ENCODE measurements at places on chromosomes 7 and 10.

- no peak for DNase-seq
Observed at GRCh38 chr10:71685554-71686232, 33.9 kb downstream of the C10orf105 start.

DNA sequence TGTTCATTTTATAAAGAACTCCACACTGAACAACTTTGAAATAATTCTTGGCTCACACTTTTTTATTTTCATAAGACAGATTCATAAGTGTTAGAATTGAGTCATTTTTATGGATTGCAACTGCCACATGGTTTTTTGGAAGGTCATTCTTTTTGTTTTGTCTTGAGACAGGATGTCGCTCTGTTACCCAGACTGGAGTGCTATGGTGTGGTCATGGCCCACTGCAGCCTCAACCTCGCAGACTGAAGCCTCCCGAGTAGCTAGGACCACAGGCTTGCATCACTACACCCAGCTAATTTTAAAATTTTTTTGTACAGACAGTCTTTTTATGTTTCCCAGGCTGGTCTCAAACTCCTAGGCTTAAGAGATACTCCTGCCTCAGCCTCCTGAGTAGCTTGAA is 20.3 kb downstream of the BMS1 start:
- no peak for DNase-seq

DNA sequence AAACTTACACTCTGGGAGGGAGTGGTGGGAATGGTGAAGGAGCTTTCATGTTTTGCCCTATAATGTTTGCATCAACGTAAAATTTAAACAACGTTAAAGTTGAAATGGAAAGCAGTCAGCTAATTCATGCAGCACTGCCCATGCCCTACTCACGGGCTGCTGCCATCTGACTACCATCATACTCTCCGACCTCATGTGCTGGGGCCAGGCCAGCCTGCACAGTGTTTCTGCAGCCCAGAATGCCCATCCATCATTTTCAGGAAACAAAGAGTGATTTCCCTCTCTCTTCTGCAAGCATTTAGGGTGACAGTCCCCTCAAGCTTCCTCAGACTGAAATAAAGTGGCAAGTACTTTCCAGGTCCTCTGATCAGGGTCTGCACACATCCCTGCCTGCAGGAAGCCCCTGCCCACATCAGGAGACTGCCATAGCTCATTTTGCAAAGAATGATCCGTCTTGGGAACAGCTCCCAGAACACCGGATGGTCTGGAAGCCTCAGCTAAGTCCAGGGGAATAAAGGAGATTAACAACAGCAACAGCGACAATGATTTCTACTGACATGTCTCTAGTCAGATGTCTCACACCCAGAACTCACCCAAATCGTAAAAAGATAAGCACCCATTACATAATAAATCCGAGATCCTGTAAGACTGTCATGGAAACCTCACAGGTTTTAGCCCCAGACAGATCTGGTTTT is 40.3 kb downstream of the ARHGAP22 start:
- no peak for DNase-seq

DNA sequence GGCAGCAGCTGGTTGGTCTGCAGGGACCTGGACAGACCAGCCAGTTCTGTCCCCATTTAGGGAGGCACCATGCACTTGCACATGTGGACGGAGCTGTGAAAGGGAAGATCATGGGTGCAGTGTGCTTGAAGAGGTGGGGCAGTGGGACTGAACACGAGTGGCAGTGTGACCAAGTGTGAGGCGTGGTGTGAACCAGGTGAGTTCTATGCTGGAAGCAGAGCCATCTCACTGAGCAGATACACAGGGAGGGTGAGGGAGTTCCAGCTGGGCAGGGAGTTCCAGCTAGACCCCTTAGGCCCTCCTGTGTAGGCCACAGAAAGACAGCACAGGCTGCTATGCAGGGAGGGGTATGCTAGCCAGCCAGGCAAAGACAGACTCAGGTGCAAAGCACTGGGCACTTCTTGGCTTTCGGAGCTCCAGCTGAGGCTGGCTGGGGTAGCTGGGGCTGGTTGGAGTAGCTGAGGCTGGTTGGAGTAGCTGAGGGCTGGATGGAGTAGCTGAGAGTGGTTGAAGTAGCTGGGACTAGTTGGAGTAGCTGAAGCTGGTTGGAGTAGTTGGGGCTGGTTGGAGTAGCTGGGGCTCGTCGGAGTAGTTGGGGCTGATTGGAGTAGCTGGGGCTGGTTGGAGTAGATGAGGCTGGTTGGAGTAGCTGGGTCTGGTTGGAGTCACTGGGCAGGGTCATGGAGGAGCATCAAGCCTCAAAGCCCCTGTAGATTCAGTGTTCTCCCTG is 90.9 kb downstream of the HIP1 start:
- no peak for DNase-seq

DNA sequence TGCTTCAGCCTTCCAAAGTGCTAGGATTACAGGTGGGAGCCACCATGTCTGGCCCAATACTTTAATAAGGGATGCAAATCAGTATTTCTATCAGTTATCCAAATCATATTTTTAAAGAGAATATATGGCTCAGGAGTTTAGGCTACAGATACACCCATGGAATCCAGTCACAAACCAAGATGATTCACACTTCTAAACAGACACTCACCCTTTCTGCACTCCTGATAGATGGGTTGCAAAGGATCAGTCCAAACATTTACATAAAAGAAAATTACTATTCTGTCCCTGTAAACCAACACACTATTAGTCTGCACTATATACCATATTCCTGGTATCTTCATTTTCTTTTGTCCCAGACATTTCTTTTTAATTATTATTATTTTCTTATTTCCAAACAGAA is 2.2 kb downstream of the MORN4 start:
- DNase-seq, result no peak

DNA sequence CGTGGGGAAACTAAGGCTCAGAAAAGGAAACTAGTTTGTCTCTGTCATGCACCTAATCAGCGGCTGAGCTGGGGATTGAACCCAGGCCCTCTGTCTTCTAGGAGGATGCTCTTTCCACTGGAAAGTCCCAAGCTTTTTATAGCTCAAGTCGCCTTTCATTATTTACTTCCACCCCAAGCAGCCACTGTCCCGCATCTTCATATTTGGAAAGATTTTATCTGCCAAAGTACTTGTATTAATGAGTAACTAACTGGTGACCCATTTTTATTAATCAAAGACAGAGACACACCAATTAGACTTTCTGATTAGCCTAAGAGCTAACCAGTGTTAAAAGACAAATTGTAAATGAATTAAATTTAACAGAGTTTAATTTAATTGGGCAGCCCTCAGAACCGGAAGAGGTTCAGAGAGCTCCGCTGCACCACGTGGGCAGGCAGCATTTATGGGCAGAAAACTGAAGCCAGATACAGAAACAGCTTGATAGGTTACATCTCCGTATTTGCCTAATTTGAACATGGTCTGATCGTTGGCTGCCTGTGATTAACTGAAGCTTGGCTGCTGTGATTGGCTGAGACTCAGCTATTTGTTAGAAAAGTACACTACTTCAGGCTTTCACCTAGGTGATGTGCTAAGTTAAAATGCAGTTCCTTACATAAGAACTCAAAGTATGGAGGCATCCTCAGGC is 78.5 kb upstream of the PDCD4 start:
- no peak for DNase-seq

DNA sequence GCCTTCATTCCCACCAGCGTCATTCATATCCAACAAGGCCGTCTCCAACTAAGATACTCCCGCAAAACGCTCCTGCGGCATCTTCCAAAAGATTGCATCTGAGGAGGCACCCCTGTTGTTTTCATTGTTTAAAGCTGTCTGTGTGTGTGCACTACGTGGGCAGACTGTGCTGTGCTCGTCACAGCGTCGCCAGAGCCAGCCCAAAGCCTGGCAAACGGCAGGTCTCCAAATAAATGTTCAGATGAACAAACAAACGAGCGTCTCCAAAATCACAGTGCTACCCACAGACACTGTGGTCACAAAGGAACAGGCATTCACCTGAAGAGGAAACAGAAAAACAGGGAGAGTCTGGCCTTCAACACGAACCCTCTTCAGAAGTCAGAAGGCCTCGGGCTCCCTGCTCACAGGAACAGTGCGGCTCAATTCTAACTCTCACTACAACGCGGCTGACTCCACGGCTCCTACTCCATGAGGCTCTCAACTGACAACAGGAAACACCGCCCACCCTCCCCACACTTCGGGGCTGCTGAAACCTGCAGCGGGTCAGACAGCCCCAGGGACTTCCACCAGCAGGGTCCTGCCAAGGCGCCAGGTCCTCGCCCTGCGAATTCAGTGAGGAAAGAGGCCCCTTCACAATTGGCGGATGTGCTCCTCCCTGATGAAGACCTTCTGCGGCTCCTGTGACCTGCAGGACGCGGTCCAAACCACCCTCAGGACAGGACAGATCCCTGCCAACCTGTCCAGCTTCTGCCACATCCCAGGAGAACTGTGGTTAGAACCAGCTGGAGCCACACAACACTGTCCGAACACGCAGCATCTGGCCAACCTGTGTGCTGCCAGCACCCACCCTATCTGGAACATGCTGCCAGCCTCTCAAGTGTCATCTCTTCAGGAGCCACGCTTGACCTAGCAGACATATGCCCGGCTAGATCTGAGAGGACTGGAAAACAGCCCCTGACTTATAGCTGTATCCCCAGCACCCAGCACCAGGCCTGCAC is 36.1 kb downstream of the MAD1L1 start:
- no peak for DNase-seq

- DNase-seq, result no peak
Observed at GRCh38 chr10:78672918-78673317, 395.8 kb upstream of the ZMIZ1 start.

GRCh38 chr7:149495785-149496641 is 1.6 kb downstream of the ZNF746 start:
- peak; percentile 38 for DNase-seq

- no peak for DNase-seq
Observed at GRCh38 chr10:5592070-5592469, 67.3 kb downstream of the CALML3 start.

DNA sequence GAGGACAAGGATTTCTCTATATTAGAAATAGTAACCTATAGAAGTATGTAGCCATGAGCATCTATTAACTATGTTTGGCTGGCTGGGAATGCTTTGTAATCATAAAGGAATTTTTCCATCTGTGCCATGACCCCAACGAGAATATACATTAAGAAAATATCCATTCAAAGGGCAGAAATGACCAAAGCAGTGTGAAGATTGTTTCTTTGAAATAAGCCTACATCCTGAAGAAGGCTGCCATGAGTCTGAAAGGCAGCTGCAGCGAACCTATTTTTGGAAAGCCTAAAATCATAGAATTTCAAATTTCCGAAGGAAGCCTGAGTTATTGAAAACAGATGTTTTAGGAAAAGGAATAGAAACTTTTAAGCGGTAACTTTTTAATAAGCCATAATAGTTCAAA is 244.2 kb upstream of the FOXK1 start:
- no peak for DNase-seq

- no peak for DNase-seq
Observed at GRCh38 chr7:112970771-112971170, 115.9 kb downstream of the GPR85 start.

GRCh38 chr7:80307227-80307856 is 172.7 kb downstream of the GNAI1 start:
- no peak for DNase-seq

GRCh38 chr10:89053555-89053954 is 63.0 kb downstream of the FAS start:
- no peak for DNase-seq

DNA sequence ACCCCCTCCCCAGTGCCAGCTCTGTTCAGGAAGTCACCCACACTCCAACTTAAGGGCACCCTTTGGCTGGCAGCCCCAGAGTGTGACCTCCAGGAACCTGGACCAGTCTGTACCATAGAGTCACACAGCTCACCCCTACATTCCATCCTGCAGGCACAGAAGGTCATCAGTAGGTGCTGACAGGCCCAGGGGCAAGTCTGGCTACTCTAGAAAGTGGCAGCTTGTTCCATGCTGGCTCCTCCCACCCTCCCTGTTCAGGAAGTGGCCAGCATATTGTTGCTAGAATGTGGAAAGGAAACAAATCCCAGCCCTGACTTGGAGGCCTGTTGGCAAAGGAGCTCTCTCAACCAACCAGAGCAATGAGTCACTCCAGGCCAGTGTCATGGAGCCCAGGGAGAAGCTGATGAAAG is 3.2 kb upstream of the NCOA4 start:
- no peak for DNase-seq

GRCh38 chr7:65938336-65938895 is 43.6 kb downstream of the GUSB start:
- DNase-seq, result no peak

DNA sequence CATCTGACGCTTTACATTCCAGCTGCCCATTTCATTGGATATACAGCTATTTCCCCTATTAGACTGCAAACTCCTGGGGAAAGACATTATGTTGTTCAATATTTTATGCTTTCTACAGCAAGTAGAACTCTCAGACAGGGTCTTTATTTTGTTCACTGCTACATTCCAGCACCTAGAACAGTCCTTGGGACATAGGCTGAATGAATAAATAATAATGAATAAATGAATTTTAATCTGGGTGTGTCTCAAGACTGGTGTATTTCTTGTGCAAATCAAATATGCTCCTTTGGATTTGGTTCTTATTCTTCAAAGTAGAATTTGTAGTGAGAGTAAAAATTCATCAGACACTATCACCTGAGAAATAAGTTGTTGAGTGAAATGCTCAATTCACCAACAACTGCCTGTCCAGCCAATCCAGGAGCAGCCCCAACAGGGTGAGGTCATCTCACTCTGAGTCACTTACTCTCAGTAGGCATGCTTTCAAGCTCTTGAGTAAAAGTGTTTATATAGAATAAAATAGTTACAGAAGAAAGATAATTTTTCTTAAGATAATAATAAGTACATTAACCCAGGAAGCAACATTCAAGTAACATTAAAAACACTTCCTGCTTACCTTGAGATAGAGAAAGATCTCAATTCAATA is 287.5 kb upstream of the NPVF start:
- no peak for DNase-seq

- no peak for DNase-seq
Observed at GRCh38 chr10:62306663-62307062, 38.0 kb upstream of the RTKN2 start.

DNA sequence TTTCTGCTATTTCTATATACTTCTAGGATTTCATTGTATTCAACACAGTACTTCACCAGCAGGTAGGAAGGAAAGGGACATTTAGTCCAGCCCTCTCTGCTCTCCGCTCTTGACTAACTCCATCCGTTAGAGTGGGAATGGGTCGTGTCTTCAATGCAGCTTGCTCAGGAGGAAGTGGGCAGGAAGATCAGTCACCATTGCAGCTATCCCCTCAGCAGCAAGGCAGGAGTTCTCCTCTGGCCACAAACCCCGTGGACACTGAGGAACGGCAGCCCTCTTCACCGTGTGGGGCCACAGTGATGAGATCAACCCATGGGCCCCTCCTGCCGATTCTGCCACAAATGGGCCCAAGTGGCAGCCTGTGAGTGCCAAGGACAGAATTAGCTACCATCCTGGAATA is 30.2 kb upstream of the IKZF1 start:
- DNase-seq, result no peak

- no peak for DNase-seq
Observed at GRCh38 chr10:101818872-101819633, 809 bp upstream of the OGA start.

DNA sequence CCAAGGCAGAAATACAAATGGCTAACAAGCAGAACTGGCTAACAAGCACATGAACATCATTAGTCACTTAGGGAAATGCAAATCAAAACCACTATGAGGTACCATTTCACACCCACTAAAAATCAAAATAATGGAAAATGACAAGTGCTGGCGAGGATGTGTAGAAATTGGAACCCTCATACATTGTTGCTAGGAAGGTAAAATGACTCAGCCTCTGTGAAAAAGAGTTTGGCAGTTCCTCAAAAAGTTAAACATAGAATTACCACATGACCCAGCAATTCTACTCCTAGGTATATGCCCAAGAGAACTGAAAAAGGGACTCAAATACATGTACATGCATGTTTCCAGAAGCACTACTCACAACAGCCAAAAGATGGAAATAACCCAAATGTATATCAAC is 52.8 kb upstream of the ANAPC16 start:
- no peak for DNase-seq
